G401 (cell line): ENCODE measurements at places on chromosomes 5 and 9.

DNA sequence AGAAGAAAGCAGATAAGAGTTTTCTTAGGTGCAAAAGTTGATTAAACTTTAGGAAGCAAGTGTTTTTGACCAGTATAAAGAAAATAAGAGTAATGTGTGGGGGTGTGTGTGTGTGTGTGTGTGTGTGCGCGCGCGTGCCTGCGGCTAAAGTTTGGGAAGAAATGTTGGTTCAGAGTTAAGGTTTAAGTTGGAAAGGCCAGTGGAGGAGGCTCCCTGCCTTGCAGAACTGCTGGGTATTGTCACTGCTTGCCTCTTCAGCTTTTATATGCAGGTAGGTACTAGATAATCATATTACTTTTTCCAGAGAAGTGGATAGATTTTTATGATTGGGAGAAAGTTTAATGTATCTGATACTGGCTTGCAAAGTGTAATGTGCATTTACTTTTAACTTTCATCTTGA is 2.0 kb downstream of the PIK3R1 start:
- peak; percentile 25 for DNase-seq

DNA sequence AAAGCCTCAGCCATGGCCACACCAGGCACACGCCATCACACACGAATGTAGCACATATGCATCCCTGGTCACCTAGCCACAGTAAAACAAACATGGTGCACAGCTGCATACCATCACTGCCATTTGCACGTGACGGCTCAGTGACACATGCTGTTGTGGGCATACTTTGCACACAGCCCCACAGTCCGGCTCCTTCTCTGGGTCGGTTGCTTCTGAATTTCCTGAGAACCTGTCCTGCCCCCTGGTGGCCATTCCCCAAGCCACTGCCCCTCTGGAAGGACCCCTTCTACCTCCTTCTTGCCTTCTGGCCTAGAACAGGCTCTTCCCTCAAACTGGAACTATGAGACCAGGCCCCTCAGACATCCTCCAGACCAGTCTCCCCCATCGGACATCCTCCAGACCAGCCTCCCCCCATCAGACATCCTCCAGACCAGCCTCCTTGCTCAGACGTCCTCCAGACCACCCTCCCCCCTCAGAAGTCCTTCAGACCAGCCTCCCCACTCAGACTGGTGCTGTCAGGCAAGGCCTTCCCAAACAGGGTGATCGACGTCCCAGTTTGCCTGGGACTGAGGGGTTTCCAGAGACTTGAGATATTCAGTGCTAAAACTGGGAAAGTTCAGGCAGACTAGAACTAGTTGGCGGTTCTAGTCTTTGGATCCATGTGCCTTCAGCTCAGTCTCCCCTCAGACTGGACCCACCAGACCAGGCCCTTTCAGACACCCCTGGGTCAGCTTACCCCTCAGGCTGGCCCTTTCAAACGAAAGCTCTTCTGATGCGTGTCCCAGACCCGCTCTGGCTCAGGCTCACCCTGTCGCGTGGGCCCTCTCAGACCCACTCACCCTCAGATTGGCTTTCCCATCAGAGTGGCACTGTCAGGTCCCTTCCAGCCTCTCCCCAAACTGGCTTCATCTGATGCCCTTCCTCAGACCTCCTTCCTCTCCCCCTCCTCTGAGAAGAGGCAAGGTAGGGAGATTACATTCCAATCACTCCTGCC is 24.3 kb upstream of the ENHO start:
- DNase-seq: peak; percentile 79

DNA sequence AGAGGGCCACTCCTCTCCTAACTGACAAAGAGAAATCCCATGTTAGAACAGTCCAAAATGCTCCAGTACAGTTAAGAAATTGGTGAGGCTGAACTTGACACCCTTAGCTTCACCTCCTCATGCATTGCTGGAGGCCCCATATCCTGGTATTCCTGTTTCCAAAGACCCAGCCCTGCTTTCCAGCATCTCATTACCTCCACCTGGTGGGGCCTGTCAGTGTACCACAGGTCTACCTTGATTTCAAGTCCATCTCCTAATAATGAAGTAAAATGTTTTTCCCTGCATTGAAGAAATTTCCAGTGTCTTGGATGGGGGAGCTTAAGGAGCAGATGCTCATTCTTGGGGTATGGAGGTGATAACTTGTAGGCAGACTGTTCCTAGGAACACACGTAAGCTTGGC is 70.6 kb upstream of the S1PR3 start:
- no peak for DNase-seq

DNA sequence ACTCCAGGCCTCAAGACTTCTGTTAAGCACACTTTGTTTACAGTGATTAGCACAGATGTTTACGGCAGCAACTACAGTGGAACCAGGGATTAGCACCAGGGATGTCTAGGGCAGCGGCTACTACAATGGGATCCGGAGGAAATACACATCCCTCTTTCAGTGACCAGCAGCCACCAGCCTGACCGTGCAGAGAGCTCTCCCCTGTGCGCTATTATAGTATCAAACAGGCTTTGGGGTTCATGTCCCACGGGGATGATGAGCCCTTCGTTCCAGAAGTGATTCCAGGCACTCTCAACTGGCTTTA is 21.5 kb downstream of the GFPT2 start:
- no peak for DNase-seq

GRCh38 chr9:37575001-37575400 is 1.2 kb downstream of the FBXO10 start:
- DNase-seq: peak; percentile 19

DNA sequence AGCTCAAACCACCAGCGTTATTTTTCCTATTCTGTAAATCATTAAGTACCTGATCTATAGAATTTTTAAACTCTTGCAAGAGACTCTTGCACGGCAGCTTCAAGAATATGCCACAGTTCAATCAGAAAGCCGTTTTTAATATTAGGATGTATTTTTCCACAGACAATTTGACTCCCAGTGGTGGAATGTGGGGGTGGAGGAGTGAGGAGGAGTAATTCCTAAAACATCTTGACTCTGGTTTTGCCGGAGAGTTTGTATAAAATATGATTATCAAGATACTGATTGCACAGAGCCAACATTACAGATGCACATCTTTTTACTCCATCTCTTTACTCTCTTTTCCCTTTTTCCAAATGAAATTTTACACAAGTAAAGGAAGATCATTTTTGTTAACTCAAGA is 288.3 kb downstream of the ENC1 start:
- DNase-seq: no peak

DNA sequence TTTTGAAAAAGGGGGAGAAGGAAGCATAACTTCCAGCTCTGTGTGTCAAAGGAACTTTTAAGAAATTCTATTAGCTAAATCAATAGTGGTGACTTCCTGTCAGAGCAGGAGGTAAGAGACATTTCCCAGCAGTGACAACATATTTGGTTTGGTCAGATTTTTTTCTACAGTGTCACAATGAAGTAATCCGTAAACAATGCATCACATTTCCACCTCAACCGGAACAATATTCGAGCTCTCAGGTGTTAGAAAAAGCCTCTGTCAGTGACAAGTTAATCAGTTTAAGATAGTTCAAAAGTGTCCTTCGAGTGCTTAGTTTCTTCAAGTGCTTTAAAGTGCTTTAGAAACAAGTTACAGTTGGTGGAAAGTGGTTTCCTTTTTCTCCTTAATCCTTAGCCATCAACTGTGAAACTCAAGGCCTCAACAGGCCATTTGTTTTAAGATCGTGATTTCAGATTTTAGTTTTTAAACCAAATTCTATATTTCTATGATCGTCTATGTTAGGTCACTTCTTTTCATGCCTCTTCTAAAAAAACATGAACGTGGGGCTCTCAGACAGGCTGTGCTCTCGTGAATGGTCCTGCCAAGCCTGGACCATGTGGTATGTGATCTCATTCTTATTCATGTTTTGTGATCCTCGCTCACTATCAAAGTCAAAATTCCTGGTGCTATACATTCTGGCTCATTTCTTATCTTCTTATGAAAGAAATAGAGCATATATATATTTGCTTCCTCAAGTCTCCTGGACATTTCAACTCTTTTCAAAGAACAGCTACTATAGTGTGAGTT is 181.9 kb upstream of the HMHB1 start:
- DNase-seq: no peak

- no peak for DNase-seq
Measured at GRCh38 chr9:92290785-92291429, 2.6 kb downstream of the IARS1 start.

DNA sequence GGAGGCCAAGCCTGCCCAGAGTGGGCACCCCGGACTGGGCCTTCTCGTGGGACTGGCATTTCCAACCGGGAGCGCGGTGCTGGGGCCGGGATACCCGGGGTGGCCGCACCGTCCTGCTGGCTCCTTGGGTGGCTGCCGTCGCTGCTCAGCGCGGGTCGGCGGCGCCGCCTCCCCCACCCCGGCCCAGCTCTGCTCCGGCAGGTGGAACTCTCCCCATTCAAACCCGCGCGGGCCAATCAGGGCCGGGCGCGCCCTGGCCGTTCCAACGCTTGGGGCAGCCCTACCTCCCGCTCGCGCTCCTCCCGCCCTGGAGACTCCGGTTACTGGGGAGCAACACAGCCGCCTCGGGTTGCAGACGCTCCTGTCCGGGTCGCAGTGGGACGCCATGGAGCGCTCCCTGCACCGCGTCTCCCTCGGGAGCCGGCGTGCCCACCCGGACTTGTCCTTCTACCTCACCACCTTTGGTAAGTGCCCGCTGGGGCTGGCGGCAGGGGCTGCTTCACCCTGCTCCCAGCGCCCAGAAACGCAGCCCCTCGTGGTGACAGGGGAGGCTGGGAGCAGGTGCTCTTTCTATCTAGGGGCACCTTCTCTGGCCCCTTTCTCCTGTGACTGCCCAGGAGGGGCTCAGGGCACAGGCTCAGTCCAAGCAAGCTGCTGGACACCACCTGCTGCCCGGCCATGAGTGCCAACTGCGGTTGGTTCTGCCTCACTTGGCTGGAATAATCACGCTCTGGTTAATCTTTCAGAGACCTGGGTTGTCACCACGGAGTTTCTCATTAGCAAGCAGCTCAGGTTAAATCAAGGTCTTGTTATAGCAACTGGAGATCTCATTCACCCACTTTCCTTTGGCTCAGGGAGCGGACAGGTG is at the start of gene RGS3:
Gene RGS3, plus strand, starts transcription at position 310 of the 868 bp plus-strand sequence. Its CDS starts 76 bp downstream, at position 386.
- DNase-seq: peak; percentile 61

GRCh38 chr9:133167096-133167730 is 3.5 kb upstream of the GBGT1 start:
- no peak for DNase-seq

- DNase-seq: peak; percentile 44
Measured at GRCh38 chr5:179906795-179907555, 722 bp downstream of the TBC1D9B start.

DNA sequence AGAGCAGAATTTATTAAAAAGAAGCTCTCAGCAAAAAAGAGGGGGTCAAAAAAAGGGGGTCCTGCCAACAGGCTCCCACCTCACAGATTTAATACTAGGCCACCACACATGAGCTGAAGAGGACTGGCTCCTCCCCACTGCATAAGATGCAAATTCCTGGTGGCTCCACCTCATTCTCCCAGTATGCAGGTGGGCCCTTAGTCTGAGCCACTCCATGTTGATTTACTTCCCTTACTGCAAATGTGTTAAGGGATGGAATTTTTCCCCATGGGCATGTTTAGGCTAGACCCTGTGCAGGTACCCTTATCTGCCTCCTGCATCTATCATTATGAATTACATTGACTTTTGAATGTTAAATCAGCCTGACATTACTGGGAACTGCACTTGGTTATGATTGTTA is 82.9 kb downstream of the ISOC1 start:
- no peak for DNase-seq

DNA sequence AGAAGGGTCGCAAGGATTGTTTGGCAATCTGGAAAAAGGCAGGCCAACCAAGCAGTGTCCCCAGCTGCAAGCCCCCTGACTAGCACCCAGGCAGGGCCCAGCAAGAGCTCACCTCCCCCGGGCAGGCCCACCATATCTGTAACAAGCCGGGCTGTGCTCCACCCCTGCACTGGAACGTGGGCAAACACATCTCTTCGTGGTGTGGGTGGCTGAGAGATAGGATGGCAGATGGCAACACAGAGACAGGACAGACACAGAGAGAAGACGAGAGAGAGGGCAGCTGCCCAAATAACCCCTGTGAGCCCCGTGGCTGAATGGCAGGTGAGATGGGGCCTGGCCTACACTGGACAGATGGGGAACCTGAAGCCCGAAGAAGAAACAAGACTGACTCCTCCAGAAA is 9.4 kb downstream of the BBLN start:
- DNase-seq: peak; percentile 43

GRCh38 chr9:35847792-35848572 is 19.0 kb downstream of the TMEM8B start:
- no peak for DNase-seq

- no peak for DNase-seq
Measured at GRCh38 chr5:54017580-54017979, 292.8 kb downstream of the ARL15 start.

DNA sequence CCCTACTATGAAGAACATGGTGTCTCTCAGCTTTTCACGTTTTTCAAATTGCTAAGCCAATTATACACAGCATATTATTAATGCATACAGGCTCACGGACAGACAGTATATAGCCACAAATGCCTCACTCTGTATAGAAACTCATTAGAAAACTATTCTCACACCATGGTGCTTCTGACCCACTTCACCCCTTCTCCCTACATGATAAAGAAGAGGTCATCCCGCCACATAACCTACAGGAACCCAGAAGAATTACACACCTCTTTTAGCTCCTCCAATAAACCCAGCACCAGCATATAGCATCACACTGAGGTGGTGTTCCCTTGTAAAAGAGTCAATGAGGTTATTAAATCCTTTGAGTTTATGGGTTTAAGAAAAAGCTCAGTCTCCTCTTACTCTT is 5.6 kb downstream of the TLE1 start:
- no peak for DNase-seq

DNA sequence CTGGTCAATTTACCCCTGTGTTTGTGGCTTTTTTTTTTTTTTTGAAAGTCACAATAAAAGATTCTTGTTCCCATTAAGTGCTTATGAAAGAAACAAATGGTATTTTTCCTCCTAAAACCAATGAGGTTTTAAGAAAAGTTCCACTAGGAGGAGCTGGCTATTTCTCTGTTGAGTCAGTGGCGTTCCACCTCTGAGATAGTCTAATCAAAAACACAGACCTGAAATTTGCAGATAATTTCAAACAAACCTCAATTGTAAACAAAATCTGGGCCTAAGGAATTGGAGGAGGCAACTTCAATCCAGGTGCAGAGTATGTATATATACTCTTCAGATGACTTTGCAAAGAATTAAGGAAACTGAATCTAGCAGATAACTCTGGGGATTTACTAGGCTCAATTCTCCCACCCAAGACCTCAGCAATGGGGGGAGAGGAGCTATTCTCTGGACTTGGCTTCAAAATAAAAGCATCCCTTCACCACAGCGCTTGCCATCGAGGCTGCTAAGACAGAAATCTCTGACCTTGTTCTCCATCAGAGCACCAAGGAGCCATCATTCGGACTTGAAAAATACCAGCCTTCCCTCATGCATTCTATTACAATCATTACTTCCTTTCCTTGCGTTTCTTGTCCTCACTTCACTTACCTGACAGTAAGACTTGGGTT is 52.4 kb downstream of the FANCC start:
- peak; percentile 38 for DNase-seq

GRCh38 chr9:94933511-94933828 is 207.0 kb downstream of the AOPEP start:
- DNase-seq: no peak

GRCh38 chr5:133818869-133819600 is 149.4 kb downstream of the C5orf15 start:
- DNase-seq: no peak

- no peak for DNase-seq
Measured at GRCh38 chr9:28319981-28320380, 746.7 kb upstream of the C9orf72 start.

GRCh38 chr5:32201122-32201753 is 27.1 kb upstream of the GOLPH3 start:
- no peak for DNase-seq
